T-helper 2 cell treated with Interferon-gamma antibody and Interleukin-4, amounts not matched to agents 5 μg/mL and 100 μg/mL, for 36 hours (primary cell): ENCODE measurements at places on chromosomes 6 and 20.

DNA sequence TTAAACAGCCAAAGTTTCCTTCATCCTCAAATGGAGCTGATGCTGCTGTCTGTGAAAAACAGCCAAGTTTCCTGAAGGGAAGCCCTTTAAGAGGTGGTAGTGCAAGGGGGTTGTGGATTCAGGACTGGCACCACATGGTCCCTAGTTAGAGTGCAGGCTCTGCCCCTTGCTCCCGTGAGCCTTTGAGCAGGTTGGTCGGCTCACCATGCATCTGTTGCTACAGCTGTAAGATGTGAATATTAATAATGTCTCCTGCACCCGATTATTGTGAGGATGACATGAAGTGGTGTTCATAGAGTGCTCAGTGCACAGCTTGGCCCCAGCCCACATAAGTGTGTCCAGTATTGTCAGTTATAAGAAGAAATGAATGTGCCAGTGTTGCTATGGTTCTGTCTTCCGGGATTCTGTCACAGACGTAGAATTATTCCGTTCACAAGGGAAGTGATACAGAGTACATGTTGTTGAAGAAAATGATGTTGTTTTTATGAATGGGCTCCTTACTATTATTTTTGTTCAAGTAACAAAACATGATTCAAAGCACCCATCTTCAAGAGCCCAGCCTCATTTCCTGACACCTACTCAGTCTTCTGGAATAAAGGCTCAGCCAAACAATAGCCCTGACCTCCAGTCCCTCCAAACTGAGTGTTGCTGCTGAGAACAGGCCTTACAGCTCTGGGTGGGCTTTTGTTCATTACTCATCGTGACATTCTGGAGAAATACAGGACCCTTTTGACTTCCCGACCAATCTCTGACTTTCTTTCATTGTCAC lies 2.9 kb upstream of the PKIG start:
- no peak overlapping the region for H3K27ac ChIP-seq
- H3K4me1 ChIP-seq = peaks cover 23% of the 10 kb centered on the region
- H3K4me3 ChIP-seq = no peak overlapping the region
- no peaks in the 10 kb centered on the region for H3K36me3 ChIP-seq

GRCh38 chr20:47821481-47822100 lies 36.3 kb upstream of the SULF2 start:
- DNase-seq = no peak
- no peak overlapping the region for H3K27ac ChIP-seq
- no peaks in the 10 kb centered on the region for H3K36me3 ChIP-seq

DNA sequence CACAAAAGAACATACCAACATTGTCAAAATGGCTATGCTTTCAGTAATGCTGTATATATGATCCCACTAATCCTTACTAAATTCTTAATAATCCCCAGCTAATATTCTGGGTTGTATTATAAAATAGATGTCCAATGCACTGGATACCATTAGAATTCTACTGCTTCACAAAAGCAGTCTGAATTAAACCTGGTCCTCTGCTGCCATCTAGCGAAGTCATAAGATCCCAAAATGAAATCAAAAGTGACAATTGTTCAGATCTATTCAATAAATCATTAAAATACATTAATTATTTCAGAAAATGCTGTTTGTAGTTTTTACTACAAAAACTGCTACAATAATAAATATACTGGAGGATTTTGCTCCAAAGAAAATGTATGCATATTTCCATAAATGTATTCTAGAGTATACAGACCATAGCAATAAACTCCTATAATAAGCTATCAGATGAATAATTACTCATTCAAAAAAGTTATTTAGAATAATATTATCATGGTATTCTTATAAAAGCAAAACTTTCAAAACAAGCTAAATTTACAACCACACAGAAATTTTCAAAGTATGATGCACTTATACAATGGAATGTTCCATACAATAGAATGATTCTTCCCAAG lies 92.6 kb downstream of the RNGTT start:
- H3K27ac ChIP-seq = no peak overlapping the region
- peaks cover 5% of the 10 kb centered on the region for H3K36me3 ChIP-seq
- H3K4me3 ChIP-seq = no peak overlapping the region

DNA sequence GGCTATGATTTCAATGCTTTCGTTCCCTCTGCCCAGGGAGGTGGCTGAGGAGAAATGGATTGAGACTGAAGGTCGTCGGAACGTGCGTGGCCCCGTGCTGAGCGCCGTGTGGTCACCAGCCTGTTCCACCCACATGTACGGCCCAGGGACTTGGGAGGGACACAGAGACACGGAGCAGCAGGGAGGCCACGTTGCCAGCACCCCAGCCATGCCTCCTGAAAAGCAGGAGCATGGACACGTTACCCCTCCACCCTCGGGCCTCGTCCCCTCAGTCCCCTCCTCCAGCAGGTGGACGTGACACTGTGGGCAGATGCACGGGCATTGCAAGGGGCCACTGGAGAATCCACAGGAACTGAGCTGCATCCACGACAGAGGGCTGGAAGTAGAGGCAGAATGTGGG lies 133.1 kb upstream of the CST7 start:
- no peaks in the 10 kb centered on the region for H3K36me3 ChIP-seq
- H3K4me1 ChIP-seq = no peaks in the 10 kb centered on the region
- H3K4me3 ChIP-seq = no peak overlapping the region
- H3K27ac ChIP-seq = no peak overlapping the region
- no peaks in the 10 kb centered on the region for H3K27me3 ChIP-seq
- no peak for DNase-seq

GRCh38 chr6:170367241-170367640 lies 60.7 kb downstream of the FAM120B start:
- H3K4me3 ChIP-seq = no peak overlapping the region
- peaks cover 5% of the 10 kb centered on the region for H3K4me1 ChIP-seq
- no peak overlapping the region for H3K27ac ChIP-seq

DNA sequence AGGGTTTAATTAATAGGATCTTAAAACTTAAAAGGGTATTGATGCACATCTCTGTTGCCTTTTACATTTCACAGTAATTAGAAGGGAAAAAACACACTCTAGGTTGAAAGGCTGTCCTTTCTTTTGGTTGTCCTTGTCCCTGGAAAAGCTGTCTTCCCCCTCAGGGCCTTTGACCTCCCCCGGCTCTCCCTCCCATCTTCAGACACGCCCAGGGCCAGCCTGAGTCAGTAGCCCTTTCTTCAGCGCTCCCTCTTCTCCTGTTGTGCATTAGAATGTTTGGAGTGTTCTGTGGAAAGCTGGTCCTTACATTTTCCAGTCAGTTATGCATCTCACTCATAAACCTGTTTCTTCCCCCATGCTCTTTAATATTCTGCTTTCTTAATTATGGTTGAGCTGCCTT lies 157.0 kb downstream of the MTHFD1L start:
- peaks cover 1% of the 10 kb centered on the region for H3K4me1 ChIP-seq
- H3K4me3 ChIP-seq = no peak overlapping the region
- H3K36me3 ChIP-seq = peaks cover 9% of the 10 kb centered on the region
- H3K27me3 ChIP-seq = no peaks in the 10 kb centered on the region
- no peak for DNase-seq
